ENCODE measurements at places on chromosomes 1 and 21.
A peak's percentile ranks its signal among the peaks of the same experiment; 100 is the strongest.

- peak; percentile 45 for DNase-seq
Observed at GRCh38 chr1:211476200-211476849, 15.6 kb downstream of the RD3 start.

GRCh38 chr1:34833711-34834110 is 25.8 kb downstream of the SMIM12 start:
- DNase-seq: no peak

- DNase-seq: peak; percentile 37
Observed at GRCh38 chr1:169586395-169587255, at the start of gene F5. TSS of gene F5 (minus strand) at chr1:169586481. CDS start at chr1:169586386, 95 bp downstream.

- DNase-seq: no peak
Observed at GRCh38 chr1:61245696-61246400, 163.5 kb downstream of the NFIA start.

GRCh38 chr1:74953622-74954021 is 180.6 kb upstream of the LHX8 start:
- DNase-seq: no peak

- DNase-seq: no peak
Observed at GRCh38 chr1:46148318-46148717, 15.9 kb upstream of the PIK3R3 start.

- DNase-seq: no peak
Observed at GRCh38 chr1:222555992-222556615, 8.2 kb upstream of the HHIPL2 start.

- no peak for DNase-seq
Observed at GRCh38 chr1:53476579-53476978, 17.4 kb downstream of the DMRTB1 start.
